Fibroblast of villous mesenchyme (primary cell): ENCODE measurements at places on chromosomes 1 and 21. TPM values are rescaled to one million over a fixed set of nuclear protein-coding genes. Genes with fewer than 3 reads are reported as not detected.

HSF2BP gene
- 2.6 and 3.9 TPM in 2 replicates for total RNA-seq

AMY1C gene
- total RNA-seq, result not detected in 2 replicates

BROX gene
- total RNA-seq, result 72.2 and 92.0 TPM in 2 replicates

SV2A gene
- 19.4 and 25.8 TPM in 2 replicates for total RNA-seq

ALX3 gene
- total RNA-seq, result not detected in 2 replicates

AGMAT gene
- total RNA-seq, result 2.3 and 2.6 TPM in 2 replicates

RIMKLA gene
- under 0.01 TPM in 1 of 2 replicates, not detected in the other for total RNA-seq

CFAP74 gene
- total RNA-seq, result not detected in 2 replicates

CELA2B gene
- under 0.01 TPM in 1 of 2 replicates, not detected in the other for total RNA-seq

PCAT6 gene
- total RNA-seq, result 0.64 TPM in 1 of 2 replicates, not detected in the other

HOOK1 gene
- total RNA-seq, result not detected in 2 replicates

TIPRL gene
- 28.7 and 45.3 TPM in 2 replicates for total RNA-seq

LCE2A gene
- 0.43 TPM in 1 of 2 replicates, not detected in the other for total RNA-seq

SEMA6C gene
- 0.86 and 1.3 TPM in 2 replicates for total RNA-seq

PMF1 gene
- total RNA-seq, result 30.2 and 50.9 TPM in 2 replicates

UMODL1 gene
- total RNA-seq, result under 0.01 TPM in 1 of 2 replicates, not detected in the other

PRDM16 gene
- under 0.01 and 1.7 TPM in 2 replicates for total RNA-seq

GPR52 gene
- 1.9 and 2.6 TPM in 2 replicates for total RNA-seq

FAM151A gene
- not detected in 2 replicates for total RNA-seq

PPFIA4 gene
- total RNA-seq, result 1.6 and 4.3 TPM in 2 replicates

DRAXIN gene
- not detected in 2 replicates for total RNA-seq

CLDN19 gene
- total RNA-seq, result not detected in 2 replicates

GCLM gene
- total RNA-seq, result 13.5 and 34.1 TPM in 2 replicates
